ENCODE measurements at places on chromosomes 4 and X.
A peak's percentile ranks its signal among the peaks of the same experiment; 100 is the strongest.

GRCh38 chrX:14027036-14027435, 2.7 kb downstream of the GEMIN8 start:
- DNase-seq: peak; percentile 27

DNA sequence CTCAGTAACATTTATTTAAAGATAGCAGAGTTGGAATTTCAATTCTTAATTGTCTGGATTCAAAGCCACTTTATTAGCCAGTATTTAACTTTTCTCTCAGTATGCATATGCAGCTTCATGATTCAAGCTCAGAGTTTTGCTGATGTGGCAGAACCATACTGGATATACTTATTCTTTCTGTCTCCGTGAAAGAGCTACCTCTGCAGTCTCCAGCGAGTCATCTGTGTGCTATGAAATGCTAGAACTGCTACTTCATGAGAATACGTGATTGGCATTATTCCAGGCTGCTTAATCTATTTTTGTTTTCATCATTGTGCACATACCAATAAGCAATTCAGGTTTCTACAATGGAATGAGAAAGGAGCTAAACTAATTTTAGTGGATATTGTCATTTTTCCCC, 743.7 kb downstream of the C4orf33 start:
- no peak for DNase-seq

- no peak for DNase-seq
Measured at GRCh38 chrX:19687395-19687794, 172.1 kb upstream of the MAP3K15 start.

DNA sequence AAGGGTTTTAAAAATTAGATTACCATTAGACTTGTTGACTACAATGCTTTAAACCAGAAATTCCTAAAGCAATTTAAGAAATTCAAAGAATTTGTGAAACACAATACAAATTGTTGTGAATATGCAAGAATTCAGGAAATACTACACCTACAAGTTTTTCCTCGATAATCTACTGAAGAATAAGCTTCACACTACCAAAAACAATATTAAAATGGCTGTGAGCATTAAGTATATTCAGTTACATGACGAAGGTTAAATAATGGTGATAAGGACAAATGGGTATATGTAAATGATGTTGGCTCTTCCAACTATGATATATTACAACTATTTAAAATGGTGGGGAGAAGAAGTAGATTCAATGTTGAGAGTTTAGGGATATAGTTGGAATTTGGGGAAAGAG, 111.1 kb upstream of the HTR2C start:
- no peak for DNase-seq

- no peak for DNase-seq
Measured at GRCh38 chr4:82918091-82918490, 17.6 kb downstream of the THAP9 start.

GRCh38 chr4:109658871-109659410, 44.3 kb downstream of the CASP6 start:
- DNase-seq: no peak

DNA sequence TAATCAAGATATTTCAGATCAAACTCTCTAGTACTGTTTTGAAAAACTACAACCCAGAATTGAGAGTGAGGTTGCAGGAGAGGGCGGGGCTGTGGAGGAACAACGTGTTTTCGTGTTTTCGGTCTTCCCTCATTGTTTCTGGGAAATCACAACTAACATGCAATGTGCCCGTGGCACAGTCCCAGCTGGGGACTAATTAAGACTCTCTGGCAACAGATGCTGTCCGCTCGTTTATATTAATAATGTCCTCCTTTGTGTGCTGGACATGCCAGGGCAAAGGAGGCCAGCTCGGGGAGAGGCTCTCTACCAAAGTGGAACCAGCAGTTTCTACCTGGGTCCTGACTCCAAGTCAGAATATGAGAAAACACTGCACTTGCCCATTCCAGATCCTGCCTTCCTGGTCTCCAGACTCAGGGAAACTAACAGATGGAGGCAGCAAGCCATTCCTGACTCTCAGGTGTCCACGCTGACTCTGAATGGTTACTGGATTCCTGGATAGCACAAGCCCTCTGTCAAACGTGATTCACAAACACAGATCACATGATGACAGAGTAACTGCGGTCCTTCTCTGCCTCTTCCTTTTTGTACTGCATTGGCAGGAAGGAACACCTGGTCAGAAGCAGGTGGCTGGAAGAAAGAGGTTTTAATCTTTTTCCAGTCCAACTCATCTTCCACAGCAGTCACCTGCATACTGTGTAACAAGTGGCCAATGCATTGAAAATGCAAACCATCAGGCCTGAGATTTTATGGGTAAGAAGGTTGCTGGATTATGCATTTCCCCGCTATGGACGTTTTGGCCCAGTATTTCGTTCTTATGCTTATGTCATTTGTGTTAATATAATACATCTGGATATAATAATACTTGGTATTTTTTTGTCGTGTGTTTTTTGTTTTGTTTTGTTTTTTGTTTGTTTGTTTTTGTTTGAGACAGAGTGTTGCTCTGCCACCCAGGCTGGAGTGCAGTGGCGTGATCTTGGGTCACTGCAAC, 65.0 kb downstream of the COQ2 start:
- DNase-seq: no peak

- no peak for DNase-seq
Measured at GRCh38 chrX:110425222-110426154, 66.8 kb downstream of the RTL9 start.

- DNase-seq: no peak
Measured at GRCh38 chr4:77446601-77447000, 159.0 kb upstream of the CXCL13 start.

GRCh38 chr4:127783026-127783769, 1.1 kb downstream of the HSPA4L start:
- peak; percentile 76 for DNase-seq

DNA sequence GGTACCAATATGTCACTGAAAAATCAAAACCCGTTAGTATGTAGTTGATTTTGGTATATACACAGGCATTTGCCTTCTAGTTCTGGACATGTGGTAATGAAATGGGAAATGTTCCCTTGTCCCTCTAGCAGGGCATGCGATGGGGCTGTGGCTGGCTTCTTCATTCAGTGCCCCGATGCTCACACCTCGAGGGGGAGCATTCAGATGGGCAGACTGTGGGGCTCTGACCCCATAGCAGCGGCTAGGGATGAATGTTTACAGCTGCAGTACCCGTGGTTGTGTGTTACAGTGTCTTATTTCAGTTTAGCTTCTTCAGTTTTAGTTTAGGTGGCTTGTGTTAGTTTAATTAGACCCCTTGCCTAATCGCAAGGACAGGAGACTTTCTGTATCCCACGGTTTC, 1741.0 kb upstream of the PCDH10 start:
- DNase-seq: no peak

All from KBM-7 (cell line).